HCEC 1CT (cell line): ENCODE measurements at places on chromosomes 3 and 15.
A peak's percentile ranks its signal among the peaks of the same experiment; 100 is the strongest.

GRCh38 chr3:134085034-134085775 lies 55.5 kb upstream of the SLCO2A1 start:
- peak; percentile 47 for DNase-seq

- DNase-seq: peak; percentile 62
Measured at GRCh38 chr15:57541805-57542504, 49.7 kb upstream of the MYZAP start.

GRCh38 chr3:172038798-172039435 lies 461 bp upstream of the FNDC3B start:
- peak; percentile 25 for DNase-seq

- DNase-seq: no peak
Measured at GRCh38 chr15:70159713-70160009, 61.9 kb upstream of the TLE3 start.

GRCh38 chr15:51771773-51772172 lies 20.4 kb downstream of the TMOD2 start:
- DNase-seq: no peak

- peak; percentile 87 for DNase-seq
Measured at GRCh38 chr3:48694610-48695392, 9.1 kb upstream of the NCKIPSD start.
